ENCODE measurements at places on chromosomes 12 and 14.
A peak's percentile ranks its signal among the peaks of the same experiment; 100 is the strongest.

DNA sequence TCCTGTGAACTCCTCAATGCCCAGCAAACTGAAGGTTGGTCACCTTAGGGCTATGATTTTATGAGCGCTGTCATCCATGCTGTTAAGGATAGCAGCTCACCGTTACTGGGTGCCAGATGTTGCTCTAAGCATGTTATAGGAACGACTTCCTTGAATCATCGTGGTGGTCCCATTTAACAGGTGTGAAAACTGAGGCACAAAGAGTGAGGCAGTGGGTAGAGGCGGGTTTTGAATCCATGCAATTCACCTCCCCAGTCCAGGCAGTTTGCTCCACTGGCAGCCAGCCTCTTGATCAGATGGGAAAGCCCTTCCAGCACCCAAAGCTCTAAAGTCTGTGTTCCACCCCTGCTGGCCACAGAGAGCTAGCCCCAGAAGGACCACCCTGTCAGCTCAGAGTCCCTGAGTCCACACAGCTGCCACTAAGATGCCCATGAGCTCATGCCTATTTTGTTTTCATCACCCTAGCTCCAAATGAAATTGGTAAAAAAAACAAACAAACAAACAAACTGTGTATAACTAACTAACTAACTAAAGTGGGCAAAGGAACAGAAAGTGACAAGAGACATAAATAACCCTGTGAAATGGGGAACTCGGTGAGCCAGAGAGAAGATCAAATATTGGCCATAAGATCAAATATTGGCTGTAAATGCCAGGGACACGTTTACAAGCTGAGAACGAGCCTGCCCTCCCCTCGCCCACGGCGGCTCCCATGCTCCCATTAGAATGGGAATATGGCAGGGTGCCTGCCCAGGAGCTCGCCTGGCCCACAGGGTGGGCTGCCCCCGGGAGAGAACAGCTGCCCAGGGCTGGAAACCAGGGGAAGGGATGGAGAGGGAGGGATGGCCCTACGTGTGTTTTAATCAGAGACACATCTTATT is 72.3 kb upstream of the RFLNA start:
- DNase-seq: no peak

- DNase-seq: peak; percentile 18
These were observed at the start of gene IGFBP6 for GRCh38 chr12:53097564-53098353. Gene IGFBP6 (plus strand): TSS chr12:53097667. CDS start chr12:53097718, 51 bp downstream.

GRCh38 chr12:111389635-111390034 is 16.1 kb upstream of the SH2B3 start:
- DNase-seq: no peak

DNA sequence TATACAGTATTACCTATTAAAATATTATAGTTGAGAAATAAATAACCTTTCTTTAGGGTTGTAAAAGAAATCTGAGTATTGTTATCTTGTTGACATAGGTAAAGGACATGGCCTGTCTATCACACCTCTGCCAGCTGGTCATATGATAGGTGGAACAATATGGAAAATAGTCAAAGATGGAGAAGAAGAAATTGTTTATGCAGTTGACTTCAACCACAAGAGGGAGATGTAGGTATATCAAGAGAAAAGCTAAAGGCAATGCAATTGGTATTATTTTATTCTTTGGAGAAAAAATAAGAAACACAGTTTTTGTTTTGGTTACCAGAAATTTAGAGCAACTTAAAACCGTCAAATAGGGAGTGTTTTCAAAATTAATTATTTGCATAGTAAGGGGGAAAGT is 13.5 kb downstream of the CPSF2 start:
- DNase-seq: no peak

GRCh38 chr12:79983492-79983891 is 48.6 kb upstream of the PPP1R12A start:
- DNase-seq: no peak

- DNase-seq: peak; percentile 99
These were observed at the start of gene SP1 for GRCh38 chr12:53380104-53380793. Gene SP1 (plus strand): TSS chr12:53380176. CDS start chr12:53380292, 116 bp downstream.

DNA sequence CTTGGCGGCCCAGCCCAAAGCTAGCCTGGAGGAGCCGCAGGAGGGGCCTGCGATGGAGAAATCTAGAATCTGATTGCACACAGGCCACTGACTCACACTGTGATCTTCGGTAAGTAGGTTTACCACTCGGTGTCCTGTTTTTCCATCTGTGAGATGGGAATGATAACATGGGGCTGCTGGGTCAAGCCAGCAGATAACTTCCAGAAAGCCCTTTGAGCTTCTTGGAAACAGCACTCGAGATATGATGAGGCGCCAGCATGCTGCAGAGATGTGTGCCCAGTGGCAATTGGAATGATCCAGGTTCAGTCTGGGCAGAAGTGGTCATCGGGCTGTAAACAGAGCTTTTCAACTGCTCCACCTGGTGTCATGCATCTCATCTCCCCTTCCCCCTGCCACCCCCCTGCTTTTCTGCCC is 771.3 kb upstream of the TBX3 start:
- DNase-seq: no peak

DNA sequence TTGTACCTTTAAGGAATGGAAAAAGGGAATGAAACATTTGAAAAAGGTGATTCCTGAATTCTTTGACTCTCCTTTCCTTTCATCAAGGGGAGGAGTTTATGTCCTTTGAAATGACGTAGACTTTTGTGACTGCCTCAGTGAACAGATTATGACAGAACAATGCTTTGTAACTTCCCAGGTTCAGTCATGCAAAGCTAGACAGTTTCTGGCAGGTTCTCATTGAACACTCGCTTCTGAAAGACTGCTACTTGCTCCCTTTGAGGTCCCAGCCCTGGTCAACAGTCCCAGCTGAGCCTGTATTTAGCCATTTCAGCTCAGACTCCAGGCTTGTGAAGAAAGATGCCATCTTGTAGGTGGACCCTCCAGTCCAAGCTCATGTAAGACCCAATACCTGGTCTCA is 1178.9 kb downstream of the BCL11B start:
- DNase-seq: no peak

GRCh38 chr14:22614240-22614799 is 16.2 kb downstream of the ABHD4 start:
- DNase-seq: no peak

DNA sequence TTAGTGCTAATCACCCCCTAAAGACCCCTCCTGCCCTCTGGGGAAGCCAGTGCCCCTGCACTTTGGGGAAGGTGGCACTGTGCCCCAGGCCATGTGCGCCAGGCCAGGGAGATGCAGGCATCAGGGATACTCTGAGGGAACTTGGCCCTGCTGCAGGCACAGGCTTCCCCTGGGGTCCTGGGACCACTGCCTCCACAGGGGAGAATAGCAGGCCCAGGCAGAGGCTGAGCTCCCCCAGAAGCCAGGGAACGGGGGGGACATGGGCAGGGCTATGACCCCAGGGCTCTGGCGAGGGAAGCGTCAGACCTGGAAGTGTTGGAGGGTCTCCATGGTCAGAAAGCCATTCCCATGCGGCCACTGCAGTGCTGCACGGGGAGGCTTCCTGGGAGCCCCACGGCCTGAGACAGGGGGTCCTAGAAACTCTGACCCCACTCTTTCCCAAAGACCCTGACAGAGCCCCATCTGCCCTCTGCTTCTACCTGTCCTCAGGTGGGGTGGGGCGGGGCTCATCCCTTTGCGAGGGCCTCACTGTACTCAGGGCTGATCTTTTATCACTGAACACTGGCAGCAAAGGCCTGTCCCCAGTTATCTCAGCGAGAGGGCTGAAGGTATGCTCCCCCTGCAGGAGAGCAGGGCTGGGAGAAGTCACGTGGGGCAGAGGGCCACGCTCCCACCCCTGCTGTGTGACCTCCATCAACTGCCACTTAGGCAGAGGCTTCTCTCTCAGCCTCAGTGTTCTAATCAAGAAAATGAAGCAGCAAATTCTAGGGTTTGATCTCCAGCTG is 160.0 kb downstream of the CALM1 start:
- no peak for DNase-seq

DNA sequence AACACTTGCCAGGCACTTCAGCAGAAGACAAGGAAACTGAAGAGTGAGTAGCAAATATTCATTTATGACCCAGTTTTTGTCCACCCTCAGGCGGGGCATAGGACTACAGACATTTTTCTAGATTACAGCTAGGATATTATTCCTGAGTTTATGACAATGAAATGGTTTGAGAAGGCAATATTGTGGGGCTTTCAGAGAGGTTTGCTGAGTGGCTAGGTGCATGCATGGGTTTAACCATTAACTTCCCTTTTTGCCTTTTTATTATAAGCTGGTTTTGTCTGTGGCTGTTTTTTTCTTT is 104.0 kb upstream of the BCAT1 start:
- DNase-seq: no peak

All from activated CD4-positive, alpha-beta T cell treated with anti-CD3 and anti-CD28 coated beads, Interleukin-2, amount 50 U/mL, for 24 hours (primary cell).